ENCODE measurements at places on chromosomes 5 and 9.
A peak's percentile ranks its signal among the peaks of the same experiment; 100 is the strongest.

DNA sequence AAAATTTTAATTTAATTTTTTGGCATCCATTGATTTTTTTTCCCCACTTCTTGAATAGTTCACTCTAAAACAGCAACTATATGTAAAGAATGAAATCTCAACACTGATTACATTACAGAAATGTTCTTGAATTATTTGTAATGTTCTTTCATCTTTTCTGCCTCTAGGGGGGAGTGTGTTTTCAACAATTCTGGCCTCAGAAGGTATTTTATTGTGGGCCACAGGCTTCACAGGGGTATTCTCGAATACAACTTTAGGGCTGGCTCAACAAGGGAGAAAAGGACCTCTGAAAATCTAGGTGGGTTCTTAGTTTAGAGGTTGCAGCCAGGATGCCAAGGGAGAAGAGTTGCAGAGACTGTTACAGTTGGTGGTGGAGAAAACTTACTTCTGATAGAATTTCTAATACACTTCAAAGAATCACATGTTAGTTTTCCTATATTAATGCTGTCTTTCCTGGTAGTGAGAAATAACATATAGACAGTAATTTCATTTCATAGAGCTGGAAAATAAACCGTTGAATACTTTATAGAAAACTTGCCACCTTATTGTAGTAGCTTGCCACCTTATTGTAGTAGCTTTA lies 3.6 kb upstream of the NPR3 start:
- DNase-seq: no peak

DNA sequence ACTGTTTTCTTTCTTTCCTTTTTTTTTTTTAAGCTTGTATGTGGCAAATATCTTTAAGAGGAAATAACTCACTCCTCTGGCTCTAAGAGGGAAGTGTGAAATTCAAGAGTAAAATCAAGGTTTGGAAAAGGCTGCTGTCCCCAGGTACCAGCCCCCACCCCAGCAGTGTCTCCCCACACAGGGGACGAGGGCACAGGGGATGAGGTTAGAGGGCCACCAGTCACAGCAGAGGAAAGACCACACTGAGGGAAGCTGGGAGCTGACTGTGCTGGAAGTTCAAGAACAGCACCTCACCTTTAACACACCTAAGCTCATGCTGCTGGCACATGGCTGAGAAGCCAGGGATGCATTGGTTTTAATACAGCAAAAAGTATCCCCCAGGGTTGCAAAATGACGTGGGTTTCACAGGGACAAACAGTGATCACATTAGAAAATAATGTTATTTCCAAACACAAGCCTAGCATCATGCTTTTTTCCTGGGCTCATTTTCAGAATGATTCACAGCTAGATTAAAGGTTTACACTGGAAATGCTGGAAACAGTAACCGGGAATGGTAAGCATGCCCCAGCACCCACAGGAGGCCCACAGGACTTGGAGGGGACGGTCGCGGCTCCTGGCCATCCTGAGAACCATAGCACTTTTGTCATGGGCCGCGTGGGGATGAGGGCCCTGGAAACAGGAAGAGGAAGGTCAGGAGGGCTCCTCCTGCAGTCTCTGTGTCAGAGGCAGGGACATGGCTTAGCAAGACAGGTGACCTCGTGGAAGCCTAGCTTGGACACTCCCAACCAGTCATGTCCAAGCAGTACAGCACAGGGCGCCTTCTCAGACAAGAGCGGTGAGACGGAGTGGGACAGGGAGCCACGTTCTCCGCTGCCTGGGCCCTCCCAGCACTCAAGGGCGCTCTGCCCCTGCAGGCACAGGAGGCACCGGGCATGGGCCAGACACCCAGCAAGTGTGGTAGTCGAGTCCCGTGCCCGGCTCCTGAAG lies 6.9 kb downstream of the LPCAT1 start:
- DNase-seq: no peak

DNA sequence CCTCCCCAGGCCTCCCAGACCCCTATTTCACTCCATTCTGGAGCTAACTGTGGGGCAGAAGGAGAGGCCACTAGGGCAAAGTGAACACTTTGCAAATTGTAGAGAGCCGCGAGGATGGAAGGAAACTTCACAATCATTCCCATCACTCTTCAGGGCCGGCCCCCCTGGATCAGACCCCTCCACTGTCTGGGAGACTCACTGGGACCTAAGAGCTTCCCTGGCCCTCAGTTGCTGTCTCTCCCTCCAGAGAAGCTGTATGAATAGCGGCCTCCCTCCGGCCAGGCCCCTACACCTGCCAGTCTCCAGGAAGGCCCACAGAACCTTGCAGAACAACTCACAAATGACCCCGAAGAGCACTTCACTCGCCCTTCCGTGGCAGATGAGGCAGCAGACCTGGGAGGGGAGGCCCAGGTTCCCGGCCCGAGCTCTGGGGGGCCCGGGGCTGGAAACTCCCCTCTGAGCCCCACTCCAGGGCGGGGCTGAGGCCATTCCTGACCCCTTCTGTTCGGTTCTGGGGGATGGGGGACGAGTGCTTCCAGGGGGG lies 141.9 kb upstream of the IER5L start:
- DNase-seq: no peak

GRCh38 chr5:92402045-92402444 lies 1018.9 kb upstream of the ARRDC3 start:
- DNase-seq: no peak

- DNase-seq: no peak
Observed at GRCh38 chr5:153824909-153825308, 213.8 kb downstream of the FAM114A2 start.

- no peak for DNase-seq
Observed at GRCh38 chr9:17536027-17536426, 42.8 kb upstream of the SH3GL2 start.

GRCh38 chr5:24681106-24681505 lies 36.3 kb upstream of the CDH10 start:
- no peak for DNase-seq

- DNase-seq: no peak
Observed at GRCh38 chr9:97900738-97901565, 21.3 kb downstream of the TRMO start.

- DNase-seq: no peak
Observed at GRCh38 chr5:101102506-101102905, 199.4 kb upstream of the ST8SIA4 start.

GRCh38 chr5:135642488-135642870 lies 63.7 kb upstream of the CXCL14 start:
- no peak for DNase-seq

DNA sequence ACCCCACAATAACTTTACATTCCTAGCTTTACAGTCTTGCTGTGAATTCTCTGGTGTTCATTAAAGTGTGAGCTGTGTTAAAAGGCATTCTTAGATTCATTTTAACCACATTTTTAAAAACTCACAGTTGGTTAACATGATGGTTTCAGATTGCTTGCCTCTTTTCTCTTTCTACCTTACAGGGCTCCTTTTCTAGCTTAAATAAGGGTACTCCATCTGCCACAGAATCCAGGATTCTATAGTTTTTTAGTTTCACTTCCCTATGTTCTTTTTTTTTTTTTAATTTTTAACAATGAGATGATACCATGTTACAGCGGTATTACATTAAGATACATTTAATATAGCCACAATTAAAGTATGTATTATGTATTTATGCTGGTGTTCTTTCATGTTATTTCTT lies 3.9 kb upstream of the FBXO4 start:
- DNase-seq: no peak

DNA sequence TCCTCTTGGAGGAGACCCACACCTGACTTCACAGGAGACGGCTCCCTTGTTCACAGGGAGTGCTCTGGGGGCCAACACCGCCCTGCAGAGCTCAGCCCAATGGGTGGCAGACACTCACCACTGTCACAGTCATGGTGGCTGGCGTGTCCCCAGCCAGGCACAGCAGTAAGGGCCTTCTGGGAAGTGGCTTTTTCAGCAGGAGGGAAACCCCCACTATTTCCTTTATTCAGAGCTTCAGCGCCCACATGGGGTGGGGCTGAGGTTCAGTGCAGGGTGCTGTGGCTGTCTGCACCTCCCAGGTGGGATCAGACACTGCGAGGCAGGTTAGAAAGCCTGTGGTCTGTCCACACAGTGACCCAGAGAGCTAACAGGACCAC lies 3.6 kb upstream of the SNAPC4 start:
- peak; percentile 35 for DNase-seq

GRCh38 chr9:27088981-27089380 lies 20.0 kb upstream of the TEK start:
- DNase-seq: no peak

All from activated T-helper 1 cell treated with anti-CD3 and anti-CD28 coated beads, Interleukin-2, amount 50 U/mL, for 16 hours (primary cell).